ENCODE measurements at places on chromosomes 13 and 19. TPM values are rescaled to one million over a fixed set of nuclear protein-coding genes. Genes with fewer than 3 reads are reported as not detected.

- peak; percentile 32 for DNase-seq
Observed at GRCh38 chr19:33302974-33303790, 848 bp upstream of the CEBPA start.

GRCh38 chr19:12750851-12751250, 740 bp upstream of the BEST2 start:
- no peak for DNase-seq

GRCh38 chr13:65856431-65856830, 1373.7 kb downstream of the PCDH9 start:
- no peak for DNase-seq

DNA sequence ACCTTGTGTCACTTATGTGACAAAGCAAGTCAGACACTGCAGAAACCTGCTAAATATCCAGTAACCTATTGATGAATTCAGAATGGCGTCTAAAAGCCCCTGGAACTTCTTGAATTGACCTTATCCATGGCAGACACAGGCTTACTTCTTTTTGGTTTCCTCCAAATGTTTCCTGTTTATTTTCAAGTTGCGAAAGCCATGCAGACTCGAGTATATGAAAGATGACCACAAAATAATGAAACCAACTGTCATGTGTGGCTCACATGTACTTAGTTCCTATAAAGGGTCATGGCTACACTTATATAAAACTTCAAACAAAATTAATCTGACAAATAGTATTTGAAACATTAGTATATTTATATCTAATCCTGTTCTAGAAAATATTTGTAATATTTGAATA, 113.1 kb upstream of the FNDC3A start:
- no peak for DNase-seq

- peak; percentile 36 for DNase-seq
Observed at GRCh38 chr13:113001241-113002140, 32.5 kb downstream of the MCF2L start.

DNA sequence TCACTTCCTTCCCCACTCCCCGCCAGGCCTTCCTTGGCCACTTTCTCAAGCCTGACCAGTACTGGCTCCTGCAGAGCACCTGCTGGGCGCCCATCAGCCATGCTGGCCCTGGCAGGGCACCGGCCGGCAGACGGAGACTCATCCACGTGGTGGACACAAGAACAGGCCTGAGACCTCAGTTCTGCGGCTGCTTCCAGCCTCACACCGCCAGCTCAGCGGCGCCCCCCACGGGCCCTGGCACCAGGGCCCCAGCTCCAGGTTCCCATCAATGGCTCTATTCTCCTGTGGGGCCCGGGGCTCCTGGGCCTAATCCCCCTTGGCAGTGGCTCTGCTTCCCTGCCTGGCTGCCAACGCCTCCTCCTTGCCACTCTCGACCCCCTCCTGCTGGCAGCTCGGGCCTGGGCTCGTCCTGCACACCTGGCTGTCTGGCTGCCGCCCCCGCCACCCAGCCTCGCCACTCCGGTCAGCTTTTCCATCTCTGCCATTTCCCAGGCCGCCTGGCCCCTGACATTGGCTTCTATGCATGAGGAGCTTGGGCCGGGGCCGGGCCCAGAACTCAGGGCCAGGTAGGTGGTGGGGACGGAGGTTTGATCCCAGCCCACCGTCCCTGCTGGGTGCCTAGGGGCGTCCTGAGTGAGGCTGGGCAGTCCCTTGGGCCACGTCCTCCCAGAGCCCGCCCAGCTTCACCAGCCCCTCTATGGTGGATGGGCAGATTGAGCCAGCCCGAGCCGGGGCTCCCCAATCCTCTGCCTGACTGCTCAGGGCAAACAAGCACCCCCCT, 6.2 kb downstream of the NDUFA11 start:
- DNase-seq = no peak

DNA sequence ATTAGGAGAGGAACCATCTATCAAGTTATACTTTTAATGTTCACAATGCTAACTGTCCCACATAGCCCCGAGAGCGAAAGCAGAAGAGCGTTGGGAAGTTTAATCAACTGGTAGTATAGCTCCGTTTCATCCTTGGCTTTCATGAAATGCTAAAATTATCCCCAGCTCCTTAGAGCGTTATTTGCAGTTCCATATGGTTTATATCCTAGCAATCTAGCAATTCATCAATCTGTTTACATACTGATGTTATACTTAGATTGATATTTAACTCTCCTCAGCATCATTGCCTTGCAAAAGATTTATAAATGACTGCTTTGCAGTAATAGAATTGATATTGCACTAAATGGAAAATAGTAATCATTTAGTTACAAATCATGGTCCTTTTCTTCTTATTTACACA, 419.8 kb downstream of the COG6 start:
- no peak for DNase-seq

DNA sequence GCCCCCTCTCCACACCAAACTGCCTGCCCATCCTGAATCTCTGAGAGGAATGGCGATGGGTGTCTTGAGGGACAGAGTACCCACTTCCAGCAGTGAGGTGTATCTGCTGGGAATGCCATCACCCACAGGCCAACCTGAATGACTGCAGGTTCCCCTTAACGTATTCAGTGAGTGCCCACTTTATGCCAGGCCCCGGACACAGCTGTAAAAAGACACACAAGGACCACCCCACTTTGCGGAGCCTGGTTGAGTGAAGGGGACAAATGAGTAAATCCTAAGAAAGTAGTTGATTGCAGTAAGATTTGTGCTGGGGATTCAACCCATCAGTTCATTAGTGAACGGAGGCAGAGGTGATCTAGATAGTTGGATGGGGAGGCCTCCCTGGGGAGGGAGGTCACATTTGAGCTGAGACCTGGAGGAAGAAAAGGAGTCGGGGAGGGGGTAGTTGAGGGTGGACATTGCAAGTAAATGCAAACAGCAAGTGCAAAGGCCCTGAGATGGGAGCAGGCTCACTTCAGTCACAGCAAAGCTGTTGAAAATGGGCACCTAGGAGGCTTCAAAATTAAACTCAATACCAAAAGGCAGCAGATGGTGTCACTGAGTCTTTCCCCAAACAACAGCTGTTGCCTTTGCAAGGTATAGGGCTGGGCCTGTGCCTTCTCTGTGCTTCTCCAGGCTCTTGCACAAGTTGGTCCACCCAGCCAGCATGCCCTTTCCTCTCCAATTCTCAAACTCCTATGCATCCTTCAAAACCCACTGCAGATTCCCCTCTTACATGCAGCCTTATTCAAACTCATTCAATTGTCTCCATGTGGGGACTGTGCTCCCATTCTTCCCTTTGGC, 4.3 kb downstream of the GDF15 start:
- no peak for DNase-seq

GRCh38 chr19:39100500-39101166, 16.5 kb downstream of the ACP7 start:
- no peak for DNase-seq

- peak; percentile 65 for DNase-seq
Observed at GRCh38 chr13:46341112-46341711, 45.8 kb downstream of the RUBCNL start.

GRCh38 chr13:48504606-48505005, 28.3 kb downstream of the RCBTB2 start:
- DNase-seq = no peak

DNA sequence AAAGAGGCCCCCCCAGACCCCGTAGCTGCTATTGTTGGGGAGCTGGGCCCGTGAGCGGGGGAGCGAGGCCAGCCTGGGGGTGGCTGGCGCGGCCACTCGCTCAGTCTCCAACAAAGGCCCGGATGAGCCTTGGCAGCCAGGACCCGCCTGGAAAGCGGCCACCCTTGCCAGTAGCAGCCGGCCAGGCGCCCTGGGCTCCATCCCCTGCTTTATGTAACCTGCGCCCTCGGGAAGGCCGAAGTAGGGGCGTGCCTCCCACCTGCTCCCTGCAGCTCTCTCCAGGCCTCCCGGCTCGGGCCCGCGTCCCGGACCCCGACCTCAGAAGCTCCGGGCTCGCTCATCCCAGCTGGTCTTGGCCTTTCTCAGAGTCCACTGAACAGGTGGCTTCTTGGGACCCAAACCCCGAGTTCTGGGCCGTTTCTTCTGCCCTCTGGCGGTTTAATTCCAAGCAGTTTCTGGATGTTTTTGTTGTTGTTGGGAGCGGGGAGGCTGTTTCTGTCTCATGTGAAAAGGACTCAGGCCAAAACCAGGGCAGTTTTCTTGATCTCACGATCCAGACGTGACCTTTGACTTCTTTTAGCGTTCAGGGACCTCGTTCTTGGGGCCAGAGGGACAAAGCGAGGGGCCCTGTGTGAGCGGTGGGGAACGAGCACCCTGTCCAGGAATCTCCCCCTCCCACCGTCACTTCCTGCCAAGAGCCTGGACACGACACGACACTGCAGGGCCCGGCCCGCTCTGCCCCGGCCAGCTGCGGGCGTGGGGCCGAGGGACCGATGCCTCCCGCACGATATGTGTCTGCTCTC, 1.2 kb downstream of the CDC34 start:
- peak; percentile 77 for DNase-seq

DNA sequence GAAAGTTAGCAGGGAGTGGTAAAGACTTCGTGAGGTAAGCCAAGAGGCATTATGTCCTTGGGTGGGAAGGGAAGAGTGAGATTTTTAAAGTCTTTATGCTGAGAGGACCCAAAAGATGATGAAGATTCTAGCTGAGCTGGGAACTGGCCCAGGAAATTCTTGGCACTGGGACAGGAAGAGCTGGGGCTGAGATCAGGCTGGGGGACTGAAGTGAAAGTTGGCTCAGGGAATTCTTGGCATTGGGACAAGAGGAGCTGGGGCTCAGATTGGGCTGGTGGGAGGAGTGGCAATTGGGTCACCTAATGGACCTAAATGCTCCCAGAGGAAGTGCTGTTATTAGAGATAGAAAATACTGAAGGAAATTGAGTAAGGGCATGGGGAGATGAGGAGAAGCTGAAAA, 8.8 kb downstream of the SCEL start:
- no peak for DNase-seq

DNA sequence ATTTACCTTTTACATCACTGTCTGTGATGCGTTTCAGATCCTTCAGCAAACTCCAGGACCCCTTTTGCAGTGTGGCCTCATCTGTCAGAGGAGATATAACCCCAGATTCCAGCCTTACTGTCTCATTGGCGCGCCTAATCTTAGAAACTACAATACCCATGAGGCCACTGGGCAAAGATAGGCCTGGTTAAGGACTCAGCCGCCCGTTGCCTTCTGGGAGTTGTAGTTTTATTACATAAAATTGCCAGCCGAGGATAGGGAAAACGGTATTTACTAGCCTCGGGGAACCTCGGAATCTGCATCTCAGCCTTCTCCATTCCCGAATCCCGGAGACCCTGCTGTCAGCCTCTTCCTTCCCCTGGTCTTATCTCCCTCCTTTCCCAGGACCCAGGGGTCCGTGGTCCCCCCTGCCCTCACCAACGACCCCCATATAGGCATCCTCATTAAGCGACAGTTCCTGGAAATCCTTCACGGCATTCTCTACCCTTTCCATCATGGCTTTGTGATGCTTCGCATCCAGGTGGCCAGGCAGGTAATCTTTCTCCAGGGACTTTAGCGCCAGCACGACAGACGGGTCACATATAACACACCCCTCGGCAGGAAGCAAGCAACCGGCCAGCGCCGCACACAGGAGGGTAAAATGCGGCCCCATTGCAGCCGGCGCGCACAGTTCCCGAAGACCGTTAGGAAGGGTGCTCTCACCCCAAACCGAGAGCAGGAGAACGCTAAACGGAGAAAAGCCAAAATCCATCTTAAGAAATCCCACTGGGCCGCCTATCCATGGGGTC, 1.3 kb downstream of the IZUMO1 start:
- DNase-seq = peak; percentile 67

DNA sequence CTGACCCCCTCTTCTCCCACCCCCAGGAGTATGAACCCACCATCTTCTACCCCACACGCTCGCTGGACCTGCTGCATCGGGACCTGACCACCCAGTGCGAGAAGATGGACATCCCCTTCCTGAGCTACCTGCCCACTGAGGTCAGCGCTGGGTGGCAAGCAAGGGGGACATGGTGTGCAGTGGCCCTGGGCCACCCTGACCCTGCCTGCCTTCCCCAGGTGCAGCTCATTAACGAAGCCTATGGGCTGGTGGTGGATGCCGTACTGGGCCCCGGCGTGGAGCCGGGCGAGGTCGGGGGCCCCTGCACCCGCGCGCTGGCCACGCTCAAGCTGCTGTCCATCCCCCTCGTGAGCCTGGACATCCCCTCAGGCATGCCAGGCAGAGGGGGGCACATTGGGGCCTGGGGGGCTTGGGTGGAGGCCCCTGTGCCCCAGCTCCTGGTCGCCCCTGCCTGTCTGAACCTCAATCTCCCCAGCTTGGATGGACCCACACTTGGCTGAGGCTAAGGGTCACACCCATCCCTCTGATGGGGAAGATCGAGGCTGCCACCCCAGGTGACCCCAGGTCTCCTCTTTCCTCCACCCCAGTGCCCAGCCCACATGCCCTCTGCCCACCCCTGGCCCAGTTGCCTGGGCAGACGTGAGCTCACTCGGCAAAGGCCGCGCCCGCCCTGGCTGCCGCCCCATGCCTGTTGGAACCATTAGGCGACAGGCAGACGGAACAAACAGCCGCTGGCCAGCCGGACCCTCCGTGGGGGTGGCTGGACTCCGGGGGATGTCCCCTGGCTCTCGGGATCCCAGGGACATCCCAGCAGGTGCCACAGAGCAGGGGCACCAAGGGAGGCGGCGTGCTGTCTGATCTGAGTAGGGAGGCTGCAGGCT, 2.5 kb upstream of the CILP2 start:
- DNase-seq = no peak

DNA sequence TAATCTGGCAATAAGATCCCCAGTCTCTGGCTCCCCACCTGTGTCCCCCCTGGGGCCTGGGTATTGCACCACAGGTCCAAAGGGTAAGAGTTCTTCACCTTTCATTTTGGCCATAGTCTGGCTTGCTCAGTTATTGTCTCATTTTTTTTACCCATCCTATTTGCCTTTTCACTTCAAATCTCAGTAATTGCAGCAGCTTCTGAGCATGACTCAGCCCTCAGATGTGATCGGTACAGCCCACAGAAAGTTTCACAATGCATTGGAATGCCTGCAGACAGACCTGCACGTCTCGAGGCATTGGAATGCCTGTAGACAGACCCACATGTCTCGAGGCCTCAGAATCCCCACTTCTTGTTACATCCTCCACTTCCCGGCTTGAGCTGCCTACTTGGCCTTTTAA, 173.6 kb downstream of the NUFIP1 start:
- peak; percentile 94 for DNase-seq

GRCh38 chr13:71477735-71478134, 389.3 kb downstream of the DACH1 start:
- no peak for DNase-seq

GRCh38 chr13:53683608-53684007, 655.0 kb downstream of the OLFM4 start:
- DNase-seq = no peak

GRCh38 chr19:30521937-30522336, 149.8 kb downstream of the ZNF536 start:
- DNase-seq = no peak

Gene ERICH4
- total RNA-seq = not detected

Gene C19orf73
- 1.6 TPM for total RNA-seq

Gene FARP1
- 13.3 TPM for total RNA-seq

Gene LGALS14
- total RNA-seq = not detected
